ENCODE measurements at places on chromosomes 11 and 22.

DNA sequence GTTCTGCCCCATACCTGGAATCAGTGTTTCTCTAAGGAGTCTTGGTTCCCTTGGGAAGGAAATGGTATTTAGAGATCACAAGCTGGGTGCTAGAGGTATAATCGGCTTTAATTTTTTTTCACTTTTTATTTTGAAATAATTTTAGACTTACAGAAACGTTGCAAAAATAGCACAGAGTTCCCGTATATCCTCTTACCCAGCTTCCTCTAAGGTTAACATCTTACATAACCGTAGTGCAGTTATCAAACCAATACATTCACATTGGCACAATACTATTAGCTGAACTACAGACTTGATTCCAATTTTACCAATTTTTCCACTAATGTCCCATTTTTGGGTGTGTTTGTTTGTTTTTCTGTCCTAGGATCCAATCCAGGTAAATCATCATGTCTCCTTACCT is 63.8 kb downstream of the RBX1 start:
- DNase-seq: no peak

DNA sequence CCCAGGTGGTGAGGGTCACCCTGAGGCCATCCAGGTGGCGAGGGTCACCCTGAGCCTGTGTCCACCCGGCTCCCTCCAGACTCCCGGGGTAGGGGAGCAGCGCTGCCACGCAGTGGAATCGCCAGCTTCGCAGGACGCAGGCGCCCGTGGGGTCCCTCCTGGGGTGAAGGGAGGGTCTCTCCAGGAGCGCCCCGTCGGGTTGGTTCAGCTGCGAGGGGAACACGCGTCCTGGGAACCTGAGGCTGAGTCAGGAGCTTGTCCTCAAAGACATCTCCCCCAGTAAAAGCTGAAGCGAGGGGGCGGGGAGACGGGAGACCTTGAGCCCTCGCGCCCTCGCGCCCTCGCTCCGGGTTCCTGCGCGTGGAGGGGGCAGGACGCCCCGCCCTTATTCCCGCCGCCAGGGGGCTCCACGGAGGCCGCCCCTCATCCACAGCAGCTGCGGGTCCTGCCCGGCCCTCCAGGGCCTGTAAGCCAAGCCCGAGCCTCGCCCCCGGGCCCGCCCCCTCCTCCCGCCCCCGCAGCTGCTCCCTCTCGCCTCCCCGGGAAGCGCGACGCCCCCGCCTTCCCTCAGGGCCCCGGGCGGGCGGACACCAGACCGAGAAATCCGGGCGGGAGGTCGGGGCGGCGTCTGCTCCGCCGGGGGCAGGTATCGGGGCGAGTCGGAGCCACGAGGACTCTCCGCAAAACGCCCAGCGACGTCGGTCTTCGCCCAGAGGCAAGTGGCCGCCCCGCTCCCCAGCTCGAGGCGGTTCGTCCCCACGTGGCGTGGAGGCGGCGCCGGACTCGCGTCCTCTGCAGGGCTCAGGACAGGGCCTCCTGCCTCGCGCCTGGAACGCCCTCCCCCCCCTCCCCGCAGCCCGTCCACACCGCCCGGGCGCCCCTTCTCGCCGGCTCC is 22.8 kb downstream of the PIM3 start:
- DNase-seq: no peak

DNA sequence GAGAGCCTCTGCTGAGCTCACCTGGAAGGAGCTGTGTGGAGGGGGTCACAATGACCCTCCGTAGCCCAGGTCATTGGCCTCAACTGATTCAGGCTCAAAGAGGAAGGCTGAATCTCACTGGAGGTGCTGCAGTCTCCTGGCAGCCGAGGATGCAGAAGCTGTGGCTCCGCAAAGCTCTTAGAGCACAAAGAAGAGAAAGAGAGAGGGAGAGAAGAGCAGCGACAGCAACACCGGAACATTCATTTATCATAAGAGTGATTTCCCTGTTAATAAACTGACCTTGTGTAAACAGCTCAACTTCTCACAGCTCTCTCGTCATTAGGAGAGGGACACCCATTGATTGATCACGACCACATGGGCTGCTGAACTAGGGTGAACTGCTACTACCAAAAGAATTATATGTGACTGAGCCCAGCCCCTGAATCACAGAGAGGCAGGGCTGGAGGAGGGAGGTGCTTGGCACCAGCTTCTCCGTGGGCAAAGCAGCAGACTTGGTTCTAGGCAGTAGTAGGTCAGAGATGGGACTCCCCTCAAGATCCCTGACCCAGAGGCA is 281.7 kb downstream of the NXPE2 start:
- DNase-seq: no peak

DNA sequence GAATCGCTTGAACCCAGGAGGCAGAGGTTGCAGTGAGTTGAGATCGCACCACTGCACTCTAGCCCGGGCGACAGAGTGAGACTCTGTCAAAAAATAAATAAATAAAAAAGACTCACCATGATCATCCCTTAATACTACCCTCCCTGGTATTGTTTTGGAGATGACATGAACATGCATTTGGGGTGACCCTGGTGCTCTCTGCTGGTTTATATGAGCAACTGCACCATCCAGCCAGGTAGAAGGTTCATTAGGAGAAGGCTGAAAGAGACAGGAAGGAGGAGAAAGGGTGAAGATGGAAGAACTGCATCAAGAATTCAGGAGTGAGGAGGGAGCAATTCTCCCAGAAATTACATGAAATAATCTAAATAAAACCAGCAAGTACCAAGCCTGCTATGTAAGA is 37.8 kb downstream of the SLC5A1 start:
- DNase-seq: no peak

DNA sequence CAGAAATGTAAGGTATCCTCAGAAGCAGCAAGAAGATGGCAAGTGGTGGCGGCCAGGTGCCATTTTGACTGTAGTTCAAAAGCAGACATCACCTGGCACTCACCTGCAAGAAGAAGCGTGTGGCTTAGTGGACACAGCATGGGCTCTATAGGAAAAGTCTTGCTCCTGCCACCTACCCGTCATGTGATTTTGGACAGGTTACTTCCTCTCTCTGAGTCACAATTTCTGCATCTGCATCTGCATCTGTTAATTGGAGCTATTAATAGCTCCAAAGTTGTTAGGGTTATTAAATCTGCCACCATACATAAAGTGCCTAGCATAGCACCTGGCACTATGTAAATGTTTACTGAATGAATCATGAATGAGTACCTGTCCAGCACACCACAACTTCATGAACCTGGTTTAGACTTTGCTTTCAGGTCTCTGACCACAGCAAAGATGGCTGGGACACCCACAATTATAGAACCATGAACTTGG is 16.8 kb downstream of the RAB30 start:
- DNase-seq: no peak

DNA sequence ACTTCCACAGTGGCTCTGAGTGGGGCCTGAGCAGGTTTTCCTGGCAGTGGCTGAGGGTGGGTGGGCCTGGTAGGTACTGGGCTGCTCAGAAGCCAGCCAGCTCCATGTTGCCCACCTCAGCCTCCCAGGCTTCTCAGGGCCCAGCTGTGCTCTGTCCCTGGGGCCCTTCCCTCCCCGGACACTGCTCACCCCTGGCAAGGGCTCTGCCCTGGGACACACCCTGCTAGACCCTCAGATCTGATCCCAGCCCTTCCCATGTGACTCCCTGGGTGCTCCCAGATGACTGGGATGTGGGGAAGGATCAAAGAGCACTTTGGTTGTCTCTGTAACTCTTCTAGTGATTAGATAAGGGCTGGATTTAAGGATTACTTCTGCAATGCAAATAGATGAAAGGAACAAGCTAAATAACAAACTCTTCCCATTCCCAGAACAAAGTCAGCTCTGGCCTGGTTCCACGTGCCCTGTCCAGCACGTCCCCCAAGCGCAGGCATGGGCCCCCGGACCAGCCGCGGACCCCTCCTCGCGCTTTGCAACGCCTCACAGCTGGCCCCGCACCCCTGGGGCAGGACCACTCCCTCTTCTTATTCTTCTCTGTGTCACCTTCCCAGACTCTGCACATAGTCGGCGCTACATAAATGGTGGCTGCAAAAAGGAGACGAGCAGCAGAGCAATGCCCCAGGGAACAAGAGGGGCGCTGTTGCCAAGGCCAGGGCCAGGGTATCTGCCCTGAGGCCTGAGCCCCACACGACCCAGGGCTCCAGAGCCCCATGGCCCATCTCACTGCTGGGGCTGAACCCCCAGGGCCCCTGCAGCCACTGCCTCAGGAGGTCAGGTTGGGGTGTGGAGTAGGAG is 5.7 kb upstream of the KRTAP5-6 start:
- DNase-seq: no peak

- no peak for DNase-seq
Measured at GRCh38 chr22:30782613-30783012, 87.9 kb downstream of the OSBP2 start.

GRCh38 chr11:9142732-9143131 is 51.3 kb upstream of the SCUBE2 start:
- DNase-seq: no peak

GRCh38 chr11:112844517-112844916 is 116.7 kb upstream of the NCAM1 start:
- DNase-seq: no peak

GRCh38 chr11:96084610-96085318 is 160.9 kb upstream of the MTMR2 start:
- no peak for DNase-seq

DNA sequence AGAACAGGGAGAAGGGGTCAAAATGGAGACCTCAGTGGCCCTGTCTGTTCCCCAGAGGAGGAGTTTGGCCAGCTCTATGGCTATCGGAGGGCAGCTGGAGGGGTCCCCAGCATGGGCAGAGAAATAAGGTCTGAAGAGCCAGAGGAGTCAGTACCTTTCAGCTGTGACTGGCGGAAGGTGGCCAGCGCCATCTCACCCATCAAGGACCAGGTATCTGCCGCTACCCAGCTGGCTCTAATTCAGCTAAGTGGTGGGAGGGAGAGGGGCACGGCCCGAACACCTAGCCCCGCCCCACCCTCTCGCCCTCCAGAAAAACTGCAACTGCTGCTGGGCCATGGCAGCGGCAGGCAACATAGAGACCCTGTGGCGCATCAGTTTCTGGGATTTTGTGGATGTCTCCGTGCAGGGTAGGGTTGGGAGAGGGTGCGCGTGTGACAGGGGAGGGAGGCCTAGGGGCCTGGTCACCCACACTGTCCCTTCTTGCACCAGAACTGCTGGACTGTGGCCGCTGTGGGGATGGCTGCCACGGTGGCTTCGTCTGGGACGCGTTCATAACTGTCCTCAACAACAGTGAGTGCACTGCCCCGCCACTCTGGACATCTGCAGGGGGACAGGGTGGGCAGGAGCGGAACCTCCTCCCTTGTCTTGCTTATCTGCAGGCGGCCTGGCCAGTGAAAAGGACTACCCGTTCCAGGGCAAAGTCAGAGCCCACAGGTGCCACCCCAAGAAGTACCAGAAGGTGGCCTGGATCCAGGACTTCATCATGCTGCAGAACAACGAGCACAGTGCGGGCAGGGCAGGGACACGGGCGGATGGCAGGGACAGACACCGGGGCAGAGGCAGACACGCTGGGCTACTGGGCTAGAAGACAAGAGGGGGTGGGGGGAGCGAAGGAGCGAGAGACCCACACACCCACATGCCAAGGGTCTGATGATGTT is 2.8 kb downstream of the CTSW start:
- no peak for DNase-seq

GRCh38 chr11:41578421-41579051 is 119.1 kb upstream of the LRRC4C start:
- DNase-seq: no peak

GRCh38 chr11:20037396-20038153 is 122.7 kb downstream of the DBX1 start:
- DNase-seq: no peak
